ENCODE measurements at places on chromosomes 7 and 10.

DNA sequence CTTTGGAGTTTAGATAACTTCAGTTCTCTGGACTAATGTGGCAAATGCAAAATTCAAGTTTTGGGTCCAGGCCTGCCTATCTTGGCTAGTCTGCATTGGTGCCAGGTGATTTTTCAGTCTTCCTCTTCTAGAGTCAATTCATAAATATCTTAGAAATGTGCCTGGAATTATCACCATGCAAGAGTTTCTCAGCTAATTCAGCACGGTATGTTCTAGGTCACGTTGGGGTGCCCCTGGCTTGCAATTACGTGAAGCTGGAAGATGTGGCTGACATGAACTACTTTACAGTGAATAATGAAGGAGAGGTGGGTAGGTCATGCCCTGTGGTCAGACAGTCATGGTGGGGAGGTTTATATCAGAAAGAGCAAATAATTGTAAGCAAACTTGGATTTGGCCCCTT, 25.0 kb downstream of the ZDHHC6 start:
- DNase-seq = no peak

DNA sequence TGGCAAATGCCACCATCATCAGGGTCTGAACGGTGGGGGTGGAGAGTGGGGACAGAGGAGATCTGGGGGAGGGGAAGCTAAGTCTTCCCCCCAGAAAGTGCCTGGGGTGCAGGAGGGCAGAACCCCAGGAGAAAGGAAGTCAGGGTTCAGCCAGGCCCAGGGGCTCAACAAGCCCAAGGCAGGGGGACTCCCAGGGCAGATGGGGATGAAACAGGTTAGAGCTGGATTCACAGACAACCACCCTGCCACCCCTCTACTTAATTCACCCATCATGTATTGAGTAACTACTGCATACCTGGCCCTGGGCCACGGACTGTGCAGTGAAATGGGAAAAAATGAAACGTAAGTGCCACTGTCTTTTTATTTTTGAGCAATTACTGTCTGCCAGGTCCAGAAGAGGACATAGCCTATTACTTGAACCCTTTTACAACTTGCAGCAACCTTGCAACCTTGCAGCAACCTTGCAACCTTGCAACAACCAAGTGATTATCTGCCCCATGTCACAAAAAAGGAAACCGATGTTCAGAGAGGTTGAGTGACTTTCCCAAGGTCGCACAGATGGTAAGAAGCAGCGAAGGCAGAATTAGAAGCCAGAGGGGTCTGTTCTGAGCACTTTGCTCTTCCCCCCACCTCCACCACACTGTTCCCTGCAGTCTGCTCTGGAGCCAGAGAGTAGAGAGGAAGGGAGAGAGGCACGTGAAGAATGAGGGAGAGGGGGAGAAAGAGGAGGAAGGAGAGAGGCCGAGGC, 4.8 kb downstream of the ELN start:
- no peak for DNase-seq

- DNase-seq = no peak
These were observed 263.5 kb downstream of the ADARB2 start for GRCh38 chr10:1473874-1474273.

DNA sequence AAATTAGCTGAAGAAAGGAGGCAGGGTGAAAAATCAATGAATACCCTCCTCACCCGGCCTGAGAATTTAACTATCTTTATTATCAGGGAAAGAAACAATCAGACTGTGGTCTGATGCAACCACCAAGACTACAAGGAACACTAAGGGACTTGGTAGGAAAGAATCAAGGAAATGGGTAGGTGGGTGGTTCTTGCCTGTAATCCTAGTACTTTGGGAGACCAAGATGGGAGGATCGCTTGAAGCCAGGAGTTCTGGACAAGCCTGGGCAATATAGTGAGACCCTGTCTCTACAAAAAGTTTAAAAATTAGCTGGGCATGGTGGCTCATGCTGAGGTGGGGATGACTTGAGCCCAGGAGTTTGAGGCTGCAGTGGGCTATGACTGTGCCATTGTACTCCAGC, 12.6 kb downstream of the SMURF1 start:
- no peak for DNase-seq

DNA sequence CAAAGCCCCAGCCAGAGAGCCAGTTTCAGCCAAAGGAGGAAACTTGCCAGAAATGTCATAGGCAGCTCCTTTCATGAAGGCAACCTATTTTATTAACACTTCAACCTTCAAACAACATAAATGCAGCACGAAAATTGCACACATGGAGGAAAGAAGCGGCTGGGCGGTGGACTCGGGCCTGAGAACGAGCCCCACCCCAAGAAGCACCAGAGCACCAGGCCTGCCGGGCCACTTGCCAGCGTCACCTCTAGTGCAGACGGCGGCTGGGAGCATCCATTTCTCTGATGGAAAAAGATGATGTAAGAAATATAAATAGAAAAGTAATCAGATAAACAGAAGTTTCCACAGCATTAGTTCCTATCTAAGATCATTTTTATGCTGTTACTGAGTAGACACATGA, 100.0 kb downstream of the TCERG1L start:
- no peak for DNase-seq

DNA sequence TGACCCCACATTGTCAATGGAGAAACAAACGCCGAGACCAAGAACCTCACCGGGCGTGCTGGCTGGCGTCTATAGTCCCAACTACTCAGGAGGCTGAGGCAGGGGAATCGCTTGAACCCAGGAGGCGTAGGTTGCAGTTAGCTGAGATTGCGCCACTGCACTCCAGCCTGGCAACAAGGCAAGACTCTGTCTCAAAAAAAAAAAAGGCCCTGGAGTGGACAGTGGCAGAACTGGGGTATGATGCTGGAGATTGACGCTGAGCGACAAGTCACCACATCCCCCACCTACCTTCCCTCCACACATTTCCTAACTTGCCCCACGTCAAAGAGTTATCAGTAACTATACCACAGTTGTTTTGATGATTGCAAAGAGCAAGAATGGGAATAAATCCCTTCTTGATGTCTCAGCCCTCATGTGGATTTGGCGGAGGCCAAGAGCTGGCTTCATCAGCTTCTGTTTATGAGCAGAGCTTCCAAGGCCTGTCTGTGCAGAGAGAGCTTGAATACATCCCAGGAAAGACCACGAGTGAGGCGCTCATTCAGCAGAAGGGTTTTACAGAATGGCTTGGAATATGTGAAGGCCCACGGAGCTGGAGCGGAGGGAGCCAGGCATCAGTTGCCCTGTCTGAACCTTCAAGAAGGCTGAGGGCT, 28.0 kb upstream of the TNS3 start:
- DNase-seq = no peak

GRCh38 chr7:56091591-56091990, 1.2 kb downstream of the PHKG1 start:
- DNase-seq = no peak

DNA sequence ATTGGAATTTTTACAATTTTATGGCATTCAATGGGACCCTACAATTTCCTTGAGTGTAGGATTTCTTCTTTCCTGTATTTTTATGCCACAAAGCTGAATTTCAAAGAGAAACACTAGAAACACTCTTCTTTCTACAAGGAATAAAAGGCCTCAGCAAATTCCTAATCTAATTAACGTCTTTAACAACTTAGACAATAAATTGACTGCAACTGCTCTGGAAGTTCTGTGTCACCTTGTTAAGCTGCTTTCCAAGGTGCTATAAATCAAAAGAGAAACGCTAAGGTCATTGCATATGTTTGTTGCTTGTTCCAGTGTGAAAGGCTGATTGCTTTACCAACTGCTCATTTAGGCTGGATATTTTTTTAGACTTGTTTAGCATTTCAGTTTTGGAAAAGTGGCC, 182.2 kb downstream of the POLR1F start:
- no peak for DNase-seq

DNA sequence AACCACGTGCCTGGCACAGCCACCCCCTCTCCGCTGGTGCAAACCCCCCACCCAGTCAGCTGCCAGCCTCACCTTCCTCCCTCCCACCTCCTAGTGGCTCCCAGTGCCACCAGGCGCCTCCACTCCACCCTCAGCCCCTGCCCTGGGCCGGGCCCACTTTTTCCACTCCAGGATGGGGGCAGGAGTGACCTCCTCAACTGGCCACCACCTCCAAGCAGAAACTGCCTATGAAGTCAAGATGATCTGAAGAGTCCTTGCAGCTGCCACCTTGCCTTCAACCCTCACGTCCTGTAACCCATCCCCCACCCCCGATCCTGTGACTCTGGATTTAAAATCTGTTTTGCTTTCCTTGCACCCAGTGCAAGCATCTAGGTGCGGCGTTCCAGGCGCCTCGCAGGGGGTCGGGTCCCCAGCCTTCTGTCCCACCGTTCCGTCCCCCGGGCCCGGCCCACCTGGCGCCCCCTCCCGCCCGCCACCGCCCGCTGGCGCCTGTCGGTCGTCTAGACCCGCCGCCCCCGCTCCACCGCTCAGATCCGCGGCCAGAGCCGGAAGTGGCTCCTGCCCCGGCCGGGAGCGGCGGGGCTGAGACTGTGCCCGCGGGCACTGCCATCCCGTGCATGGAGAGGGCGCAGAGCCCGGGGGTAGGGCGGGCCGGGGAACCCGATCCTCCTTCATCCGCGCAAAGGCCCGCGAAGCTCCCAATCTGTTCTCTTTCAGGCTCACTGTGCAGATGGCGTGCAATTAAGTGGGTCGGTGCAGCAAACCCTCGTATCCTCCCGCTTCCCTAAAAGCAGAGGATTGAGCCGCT, 51.2 kb upstream of the GTF2I start:
- DNase-seq = no peak

- DNase-seq = no peak
These were observed 90.0 kb downstream of the TFEC start for GRCh38 chr7:115940460-115941060.

- DNase-seq = no peak
These were observed 64.7 kb downstream of the MACC1 start for GRCh38 chr7:20152511-20152910.

DNA sequence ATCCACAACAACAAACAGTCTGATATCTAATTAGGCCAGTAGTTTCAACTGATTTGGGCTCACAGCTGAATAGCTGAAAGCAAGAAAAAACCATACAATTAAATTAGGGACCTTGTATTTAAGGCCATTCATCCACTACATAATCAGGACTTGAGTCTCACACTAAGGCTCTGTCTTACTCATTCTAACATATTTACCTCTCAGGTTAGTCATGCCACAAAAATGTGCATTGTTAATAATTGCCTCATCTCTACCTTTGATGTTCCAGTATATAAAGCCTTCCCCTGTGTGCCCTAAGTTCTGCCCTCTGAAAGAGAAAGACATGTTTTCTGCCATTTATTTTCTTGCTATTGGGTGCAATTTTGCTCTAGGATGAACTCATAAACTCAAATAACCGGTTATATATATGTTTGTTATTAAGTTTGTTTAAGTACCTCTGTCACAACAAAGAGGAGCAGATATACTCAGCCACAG, 5.3 kb upstream of the C1GALT1 start:
- no peak for DNase-seq

DNA sequence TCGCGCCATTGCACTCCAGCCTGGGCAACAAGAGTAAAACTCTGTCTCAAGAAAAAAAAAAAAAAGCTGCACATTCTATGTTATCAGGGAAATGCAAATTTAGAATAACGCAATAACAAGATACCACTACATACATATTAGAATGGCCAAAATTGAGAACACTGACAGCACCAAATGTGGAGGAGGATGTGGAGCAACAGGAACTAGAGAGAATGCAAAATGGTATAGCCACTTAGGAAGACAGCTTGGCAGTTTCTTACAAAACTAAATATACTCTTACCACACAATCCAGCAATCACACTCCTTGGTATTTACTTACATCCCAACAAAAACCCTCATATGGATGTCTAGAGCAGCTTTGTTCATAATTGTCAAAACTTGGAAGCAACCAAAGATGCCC, 76.8 kb downstream of the ALOX5 start:
- no peak for DNase-seq

DNA sequence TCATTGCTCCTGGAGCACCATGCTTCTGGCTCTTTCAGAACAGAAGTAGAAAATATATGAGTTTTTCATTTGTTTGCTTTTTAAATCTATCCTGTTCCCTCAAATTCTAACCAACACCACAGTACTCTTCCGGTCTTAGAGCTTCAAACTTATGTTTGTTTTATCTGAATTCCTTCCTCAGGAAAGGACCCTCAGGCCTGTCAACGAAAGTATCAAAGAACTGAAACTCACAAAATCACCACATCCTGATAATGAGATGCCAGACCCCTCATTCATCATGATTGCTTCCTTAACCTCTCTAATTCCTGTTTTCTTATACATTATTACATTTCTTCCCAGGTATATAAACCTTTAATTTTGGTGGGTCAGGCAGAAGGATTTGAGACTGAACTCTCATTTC, 135.2 kb downstream of the BMS1 start:
- DNase-seq = no peak

DNA sequence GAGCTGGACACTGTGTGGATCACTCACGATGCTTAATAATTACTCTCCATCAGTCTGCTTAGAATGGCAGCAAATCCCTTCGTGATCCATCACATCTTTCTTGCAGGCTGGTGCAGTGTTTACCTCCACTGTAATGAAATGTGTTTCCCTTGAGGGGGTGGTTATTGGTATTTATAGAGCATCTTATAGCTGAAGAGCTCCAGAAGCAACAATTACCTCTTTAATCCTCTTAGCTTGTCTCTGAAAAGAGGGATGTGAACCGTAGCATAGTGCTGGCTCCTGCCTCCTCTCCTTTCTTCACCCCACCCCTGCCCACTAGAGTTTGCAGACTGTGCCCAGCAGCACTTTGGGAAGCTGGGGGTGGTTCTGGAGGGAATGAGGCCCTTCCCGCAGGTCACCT, 132.6 kb downstream of the CAMK1D start:
- no peak for DNase-seq

- DNase-seq = no peak
These were observed 318.9 kb downstream of the IPMK start for GRCh38 chr10:57948796-57949195.

DNA sequence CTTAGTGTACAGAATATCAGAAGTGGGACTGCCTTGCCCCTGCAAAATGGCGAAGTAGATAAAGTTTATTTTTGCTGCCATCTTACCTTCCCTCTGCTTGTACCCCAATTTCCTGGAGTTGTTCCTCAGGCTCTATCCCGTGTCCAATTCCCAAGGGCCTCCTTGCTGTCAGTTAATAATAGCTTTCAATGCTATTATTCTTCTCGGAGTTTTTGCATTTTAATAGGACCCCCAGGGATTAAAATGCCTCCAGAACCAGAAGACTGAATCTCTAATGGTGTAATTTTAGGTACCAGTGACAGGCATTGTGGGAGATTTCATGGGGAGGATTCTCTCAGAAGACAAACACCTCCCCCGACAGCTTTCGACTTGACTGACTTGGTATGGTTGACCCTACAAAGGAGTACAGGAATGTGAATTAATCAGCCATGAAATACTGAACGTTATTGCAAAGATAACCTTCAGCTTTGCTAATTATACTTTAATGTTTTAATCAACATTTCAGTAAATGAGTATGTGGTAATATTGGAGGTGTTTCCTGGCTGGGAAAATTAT, 75.2 kb downstream of the ZNF22 start:
- DNase-seq = no peak

DNA sequence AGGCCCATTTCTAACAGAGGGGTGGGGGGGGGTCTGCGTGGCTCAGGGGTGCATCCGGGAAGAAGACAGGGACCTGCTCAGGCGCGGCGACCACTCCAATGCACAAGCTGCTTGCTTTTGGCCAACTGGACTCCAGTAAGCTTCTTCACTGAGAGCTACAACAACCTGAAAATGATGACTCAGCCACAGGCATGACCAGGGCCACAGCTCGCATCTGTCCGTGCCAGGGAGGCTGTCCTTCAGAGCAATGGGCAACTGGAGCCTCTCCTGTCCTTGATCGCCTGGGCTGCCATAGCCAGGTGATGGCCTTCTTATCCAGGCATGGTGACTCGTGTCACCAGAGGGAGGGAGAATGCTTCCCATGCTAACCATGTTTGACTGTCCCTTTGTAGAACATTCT, 81.6 kb upstream of the RNF32 start:
- no peak for DNase-seq

All from foreskin melanocyte (primary cell).